ENCODE measurements at places on chromosomes 2 and 18. TPM values are rescaled to one million over a fixed set of nuclear protein-coding genes. Genes with fewer than 3 reads are reported as not detected.

The ATP8B1 gene
- total RNA-seq = 7.8 TPM

DNA sequence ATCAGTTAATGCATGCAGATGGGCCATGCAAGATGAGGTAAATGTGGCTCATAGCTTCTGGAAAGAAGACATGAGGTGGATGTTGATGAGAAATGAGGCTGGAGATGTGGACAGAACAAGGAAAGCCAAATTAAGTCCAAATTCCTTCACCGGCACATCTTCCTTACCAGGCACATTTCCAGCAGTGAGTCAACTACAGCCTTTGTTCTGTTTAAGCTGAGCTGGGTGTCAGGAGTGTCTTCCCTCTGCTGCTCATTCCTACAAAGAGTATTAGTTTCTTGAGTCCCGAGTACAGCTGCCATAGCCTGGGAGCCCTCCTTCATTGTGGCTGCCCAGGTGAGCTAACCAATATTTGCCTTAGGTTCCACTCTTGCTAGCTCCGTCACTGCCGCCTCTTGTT, 945.0 kb downstream of the SLC4A3 start:
- no peak for DNase-seq

- no peak for DNase-seq
These were observed 10.3 kb downstream of the TRIB2 start for GRCh38 chr2:12727065-12727464.

GRCh38 chr18:59512025-59512755, 153.1 kb upstream of the LMAN1 start:
- DNase-seq = no peak

DNA sequence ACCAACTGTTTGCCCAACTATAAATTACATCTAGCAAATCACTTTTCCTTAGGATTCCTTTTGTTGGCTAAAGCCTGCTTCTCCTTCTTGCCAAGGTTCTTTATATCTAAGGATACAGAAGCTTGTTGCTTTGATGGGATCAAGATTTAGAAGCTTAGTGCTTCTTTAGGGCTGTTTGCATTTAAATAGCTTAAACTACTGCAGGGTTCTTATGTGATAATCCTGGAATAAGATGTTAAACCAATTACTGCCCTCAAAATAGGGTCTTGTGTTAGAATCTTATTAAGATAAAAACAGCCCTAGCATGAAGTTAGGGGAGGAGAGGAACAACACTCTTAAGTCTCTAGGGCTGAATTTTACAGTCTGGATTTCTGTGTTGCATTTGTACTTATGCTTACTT, 64.2 kb downstream of the KIF5C start:
- no peak for DNase-seq

DNA sequence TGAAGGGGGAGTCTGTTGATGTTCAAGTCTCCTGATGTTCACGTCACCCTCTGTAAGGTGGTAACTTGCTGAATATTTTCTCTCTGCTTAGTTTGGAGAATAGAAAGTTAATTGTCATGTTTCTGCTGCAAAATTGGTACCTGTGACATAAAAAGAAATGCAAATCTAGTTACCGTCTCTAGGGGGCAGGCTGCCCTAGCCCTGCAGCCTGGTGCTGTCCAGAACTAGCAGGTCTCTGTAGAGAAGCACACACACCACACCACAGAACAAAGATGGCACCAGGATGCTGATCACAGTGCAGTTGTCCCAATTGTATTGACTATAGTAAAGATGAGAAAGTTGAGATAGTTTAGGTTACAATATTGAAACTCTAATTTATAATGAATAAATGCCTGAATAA, 47.0 kb downstream of the SLC9A4 start:
- DNase-seq = no peak

The CD226 gene
- total RNA-seq = 1.4 TPM

- no peak for DNase-seq
These were observed 231.9 kb downstream of the RND3 start for GRCh38 chr2:150255528-150255927.

DNA sequence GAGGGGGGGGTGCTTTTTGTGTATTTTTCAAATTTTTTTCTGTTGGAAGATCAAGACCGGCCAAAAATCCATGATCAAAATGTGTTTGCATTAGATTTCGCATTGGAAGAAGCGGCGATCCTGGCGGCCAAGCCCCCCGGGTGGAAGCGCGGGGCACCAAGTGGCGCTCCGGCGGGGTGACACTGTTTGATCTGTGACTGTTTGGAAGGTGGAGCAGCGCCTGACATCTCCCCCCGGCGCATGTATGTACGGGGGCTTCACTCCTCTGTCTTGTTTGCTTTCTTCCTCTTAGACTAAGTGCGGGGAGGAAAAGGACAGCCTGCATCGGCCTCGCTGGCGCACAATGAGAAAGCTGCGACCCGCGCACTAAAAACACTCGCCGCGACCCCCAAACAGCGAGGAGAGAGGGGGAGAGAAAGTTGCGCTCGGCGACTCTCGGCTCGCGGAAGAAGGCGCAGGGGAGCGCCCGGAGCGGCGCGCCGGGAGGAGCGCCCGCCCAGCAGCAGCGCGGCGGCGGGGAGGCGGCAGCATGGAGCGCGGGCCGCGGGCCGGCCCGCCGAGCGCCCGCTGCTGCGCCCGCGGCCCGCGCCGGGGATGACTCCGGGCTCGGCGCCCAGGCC, 515 bp downstream of the TSHZ1 start:
- no peak for DNase-seq

GRCh38 chr2:222752746-222753145, 81.3 kb downstream of the MOGAT1 start:
- DNase-seq = no peak

DNA sequence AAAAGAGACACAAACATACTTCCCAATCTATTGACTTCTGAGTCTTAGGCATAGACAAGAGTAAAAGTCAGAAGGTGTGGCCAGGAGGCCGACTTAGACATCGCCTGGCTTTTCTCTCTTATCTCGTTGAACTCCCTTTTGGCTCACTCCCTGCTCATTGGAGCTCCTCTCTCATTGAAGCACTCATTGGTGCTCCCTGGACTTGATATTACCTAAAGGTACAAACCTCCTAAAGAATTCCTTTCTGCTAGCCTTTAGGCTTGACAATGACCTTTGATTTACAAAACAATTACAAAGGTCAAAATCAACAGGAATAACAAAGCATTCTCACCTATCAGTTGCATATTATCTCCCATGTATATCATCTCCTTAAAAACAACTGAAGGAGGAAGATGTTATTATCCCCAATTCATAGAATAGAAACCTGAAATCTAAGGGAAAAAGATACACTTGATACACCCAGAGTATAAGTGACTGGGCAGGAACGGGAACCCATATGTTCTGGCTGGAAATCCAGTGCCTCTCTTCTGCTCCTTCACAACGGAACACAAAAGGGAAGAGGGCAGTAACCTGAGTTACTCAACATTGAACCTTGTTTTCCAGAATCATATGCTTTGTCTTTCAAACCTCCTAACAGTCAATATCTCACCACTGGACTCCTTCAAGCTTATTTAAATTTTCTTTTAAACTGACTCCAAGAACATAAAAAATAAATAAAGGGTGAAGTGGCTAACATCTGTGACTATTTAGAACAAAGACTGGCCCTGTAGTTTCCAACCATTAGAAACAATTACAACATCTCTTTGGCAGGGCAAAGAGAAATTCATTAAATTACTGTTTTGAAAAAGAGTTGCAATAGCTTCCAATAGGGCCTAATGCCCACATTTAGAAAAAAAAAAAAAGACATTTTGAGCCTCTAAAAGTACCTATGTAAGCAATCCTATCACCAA, 1247.9 kb downstream of the LRP1B start:
- DNase-seq = no peak

- DNase-seq = no peak
These were observed 36.0 kb upstream of the STAT1 start for GRCh38 chr2:191049728-191050639.

- no peak for DNase-seq
These were observed 37.5 kb downstream of the CMPK2 start for GRCh38 chr2:6828299-6828584.
